ENCODE measurements at places on chromosomes 2 and 18.

DNA sequence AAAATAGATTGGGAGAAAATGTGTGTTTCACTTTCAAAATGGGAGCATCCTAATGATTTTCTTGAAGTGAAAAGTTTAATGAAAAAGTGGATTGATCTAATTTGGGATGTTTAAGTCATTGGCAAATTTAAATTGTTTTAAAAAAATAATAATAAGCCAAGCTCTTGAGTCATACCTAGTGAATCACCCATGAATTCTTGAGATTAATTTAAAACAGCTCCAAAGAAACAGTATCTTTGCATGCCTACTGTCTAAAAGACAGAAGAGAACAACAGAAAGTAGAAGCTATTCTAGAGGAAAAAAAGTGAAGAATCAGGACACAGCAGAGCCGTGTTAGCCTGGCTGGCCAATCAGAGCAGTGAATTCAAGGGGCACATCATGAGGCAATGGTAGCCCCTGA is 7.7 kb downstream of the ACVR1C start:
- peak; percentile 42 for DNase-seq

- no peak for DNase-seq
These were observed 1.2 kb downstream of the CBLN2 start for GRCh38 chr18:72542984-72543356.

GRCh38 chr2:23375448-23375847 is 9.5 kb upstream of the KLHL29 start:
- no peak for DNase-seq

DNA sequence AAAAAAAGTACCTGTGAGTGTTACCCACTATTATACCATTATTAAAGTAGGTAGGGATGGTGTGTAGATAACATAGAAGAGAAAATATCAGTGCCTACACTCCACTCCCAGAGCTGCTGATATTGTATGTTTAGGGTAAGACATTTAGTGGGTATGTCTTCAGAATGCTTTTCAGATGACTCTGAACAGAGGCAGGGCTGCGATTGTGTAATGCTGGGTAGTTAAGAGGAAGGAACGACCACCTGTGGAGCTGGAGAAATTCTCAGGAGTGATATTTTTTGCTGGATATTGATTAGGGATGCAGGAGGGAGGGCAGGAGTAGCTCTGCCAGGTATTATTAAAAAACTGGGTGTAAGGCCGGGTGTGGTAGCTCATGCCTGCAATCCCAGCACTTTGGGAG is 2.8 kb downstream of the CNOT11 start:
- peak; percentile 10 for DNase-seq

- no peak for DNase-seq
These were observed 241.9 kb upstream of the CNTNAP5 start for GRCh38 chr2:123783164-123783563.

DNA sequence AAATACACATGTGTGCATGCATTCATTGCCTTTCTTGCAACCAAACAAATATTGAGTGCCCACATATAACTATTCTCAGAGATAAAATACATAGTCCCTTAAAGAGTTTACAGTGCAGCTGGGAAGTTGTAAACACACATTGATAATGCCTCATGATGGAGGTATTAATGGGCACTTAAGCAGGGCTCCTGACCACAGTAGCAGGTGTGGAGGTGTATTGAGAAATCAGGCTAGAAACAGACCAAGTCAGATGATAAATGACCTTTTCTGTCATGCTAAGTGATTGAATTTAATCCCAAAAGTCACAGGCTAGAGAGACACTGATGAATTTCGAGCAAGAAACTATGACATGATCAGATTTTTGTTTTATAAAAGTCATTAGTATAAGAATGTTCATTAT is 157.7 kb downstream of the ZNF385B start:
- DNase-seq, result no peak

GRCh38 chr2:120403676-120404075 is 57.7 kb downstream of the INHBB start:
- no peak for DNase-seq

DNA sequence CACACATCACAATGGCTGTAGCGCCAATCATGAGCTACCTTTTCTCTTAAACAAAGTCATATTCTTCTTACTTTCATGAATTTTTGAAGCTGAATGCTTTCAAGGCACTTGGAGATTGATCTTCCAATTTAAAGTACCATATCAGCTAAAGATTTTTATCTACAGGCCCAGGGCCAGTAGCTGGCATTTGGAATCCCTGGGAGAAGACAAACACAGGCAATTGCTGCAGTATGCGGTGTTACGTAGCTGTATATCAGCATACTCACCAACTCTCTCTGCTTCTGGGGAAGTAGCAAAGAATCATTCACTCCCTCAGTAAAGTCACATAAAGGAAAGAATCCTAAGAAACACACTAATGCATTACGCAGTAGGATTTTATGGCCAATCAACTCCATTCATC is 202.3 kb downstream of the DLGAP1 start:
- no peak for DNase-seq

GRCh38 chr2:191615596-191615995 is 62.3 kb upstream of the NABP1 start:
- DNase-seq, result no peak

DNA sequence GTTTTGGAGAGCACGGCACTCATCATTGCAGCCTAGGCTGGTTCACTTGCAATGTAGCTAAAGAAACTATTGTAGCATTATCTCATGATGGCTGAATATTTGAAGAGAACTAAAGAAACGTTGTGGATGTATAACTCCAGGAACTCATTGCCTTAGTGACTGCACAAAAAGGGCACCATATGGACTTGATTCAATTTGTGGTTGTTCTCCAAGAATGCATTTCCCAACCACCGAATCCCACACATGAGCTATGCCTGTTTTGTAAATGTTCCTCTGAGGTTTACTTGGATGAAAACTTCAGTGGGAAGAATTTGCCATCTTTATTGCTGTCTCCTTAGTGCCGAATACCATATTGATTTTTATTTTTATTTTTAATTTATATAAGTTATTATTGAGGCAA is 43.5 kb downstream of the DOK6 start:
- no peak for DNase-seq

DNA sequence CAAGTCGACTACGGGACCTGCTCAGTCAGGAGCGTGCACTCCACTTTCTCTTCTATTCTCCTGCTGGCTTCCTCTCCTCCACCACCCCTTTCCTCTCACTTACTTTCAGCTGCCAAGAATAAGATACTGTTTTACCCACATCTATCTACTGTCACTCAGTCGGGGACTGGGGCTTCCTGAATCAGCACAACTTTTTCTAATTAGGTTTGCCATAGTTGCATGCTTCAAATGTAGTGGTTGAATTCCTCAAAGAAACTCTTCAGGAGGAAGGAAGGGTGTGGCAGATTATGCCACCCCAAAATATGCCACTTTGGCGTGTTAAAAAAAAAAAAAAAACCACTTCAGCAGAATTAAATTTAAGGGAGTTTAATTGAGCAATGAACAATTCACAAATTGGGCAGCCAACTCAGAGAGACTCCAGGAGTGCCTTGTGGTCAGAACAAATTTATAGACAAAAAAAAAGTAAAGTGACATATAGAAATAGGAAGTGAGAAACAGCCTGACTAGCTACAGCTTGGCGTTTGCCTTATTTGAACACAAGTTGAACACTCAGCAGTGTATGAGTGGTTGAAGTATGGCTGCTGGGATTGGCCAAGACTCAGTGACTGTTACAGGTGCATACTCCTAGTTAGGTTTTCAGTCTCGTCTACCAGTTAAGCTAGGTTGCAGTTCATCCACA is 32.5 kb upstream of the RMDN2 start:
- DNase-seq, result no peak

GRCh38 chr2:32858713-32859112 is 88.0 kb upstream of the LTBP1 start:
- no peak for DNase-seq

GRCh38 chr2:104851291-104852089 is 2.4 kb upstream of the POU3F3 start:
- DNase-seq, result no peak

DNA sequence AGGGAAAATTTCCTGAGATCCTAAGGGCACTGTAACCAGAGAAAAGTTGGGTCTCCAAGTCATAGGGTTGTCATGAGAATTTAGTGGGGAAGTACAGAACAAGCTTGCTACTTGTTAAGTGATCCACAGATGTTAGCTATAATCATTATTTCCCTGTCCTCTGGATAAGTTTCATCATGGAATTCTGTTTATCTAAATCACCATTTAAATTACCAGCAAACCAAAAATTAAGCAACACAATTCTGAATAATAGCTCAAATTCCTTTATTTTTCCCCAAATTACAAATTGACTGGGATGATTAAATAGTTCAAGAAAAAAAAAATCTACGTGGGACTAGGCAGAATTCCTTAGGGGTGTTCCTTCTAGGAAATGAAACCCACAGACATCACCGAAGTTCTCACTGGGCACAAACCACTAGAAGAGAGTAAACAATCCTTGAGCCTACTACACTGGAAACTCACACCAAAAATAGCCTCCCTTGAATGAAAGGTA is 159.5 kb downstream of the COL6A3 start:
- peak; percentile 56 for DNase-seq

DNA sequence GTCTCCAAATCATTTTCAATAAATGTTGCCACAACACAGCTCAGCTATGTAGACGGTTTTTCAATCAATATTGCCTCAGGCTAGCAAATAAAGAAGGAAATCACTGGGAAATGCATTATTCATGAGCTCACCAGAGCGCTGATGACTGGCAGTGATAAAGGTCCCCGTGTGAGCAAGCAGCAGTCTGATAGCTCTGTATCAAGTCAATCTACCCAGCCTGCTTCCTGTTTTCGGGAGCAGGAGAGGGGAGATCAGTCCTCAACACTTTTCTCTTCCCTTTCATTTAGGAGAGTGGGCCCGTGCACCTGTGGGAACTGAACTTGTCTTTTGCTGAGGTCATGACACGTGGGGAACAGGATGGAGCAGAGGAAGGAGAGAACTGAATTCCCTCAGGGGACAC is 253.9 kb upstream of the SIX2 start:
- DNase-seq, result no peak

DNA sequence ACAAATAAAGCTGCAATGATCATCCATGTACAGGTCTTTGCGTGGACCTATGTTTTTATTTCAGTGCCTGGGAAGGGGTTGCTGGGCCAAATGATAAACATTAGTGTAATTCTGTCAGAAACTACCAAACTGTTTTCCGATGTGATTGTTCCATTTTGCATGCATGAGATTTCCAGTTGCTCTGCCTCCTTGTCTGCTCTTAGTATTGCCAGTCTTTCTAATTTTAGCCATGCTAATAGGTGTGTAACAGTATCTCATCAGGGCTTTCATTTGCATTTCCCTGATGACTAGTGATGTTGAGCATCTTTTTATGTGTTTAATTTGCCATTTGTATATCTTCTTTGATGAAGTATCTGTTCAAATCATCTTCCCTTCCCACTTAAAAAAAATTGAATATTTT is 67.5 kb downstream of the SP110 start:
- DNase-seq, result no peak

GRCh38 chr2:136375017-136375901 is 257.3 kb upstream of the CXCR4 start:
- no peak for DNase-seq

DNA sequence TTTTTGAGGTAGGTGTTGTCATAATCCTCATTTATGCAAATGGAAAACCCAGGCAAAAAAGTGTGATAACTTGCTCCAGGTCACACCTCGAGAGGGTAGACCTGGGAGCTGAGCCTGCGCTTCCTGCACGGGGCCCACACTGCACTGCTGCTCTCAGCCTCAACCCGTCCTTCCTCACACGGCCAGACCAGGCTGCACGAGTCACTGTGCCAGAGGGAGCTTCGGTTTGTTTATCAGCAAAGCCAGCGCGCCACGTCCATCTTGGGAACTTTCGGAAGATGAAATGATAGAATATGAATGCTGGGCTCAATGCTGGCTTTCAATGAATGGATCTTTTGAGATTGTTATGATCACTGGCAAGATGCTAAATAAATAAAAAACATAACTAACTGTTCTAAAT is 14.4 kb downstream of the COPS9 start:
- no peak for DNase-seq

DNA sequence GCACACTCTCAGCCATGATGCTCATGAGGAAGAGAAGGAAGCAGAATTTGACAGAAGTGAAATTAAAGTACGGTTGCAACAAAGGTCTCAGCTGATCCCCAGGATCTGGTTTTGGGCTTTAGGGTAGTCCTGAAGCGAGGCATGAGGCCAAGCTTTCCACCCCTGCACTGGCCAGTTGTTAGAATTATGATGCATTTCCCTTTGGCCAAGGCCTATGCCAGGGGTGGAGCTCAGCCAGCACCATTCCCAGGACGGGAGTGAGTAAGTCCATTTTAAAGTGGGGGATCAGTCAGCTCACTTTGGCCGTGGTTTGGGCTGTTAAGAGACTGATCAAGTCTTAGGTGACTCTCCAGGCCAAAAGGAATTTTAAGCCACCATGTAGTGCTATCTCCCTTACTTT is 314.5 kb upstream of the MMADHC start:
- no peak for DNase-seq
